ENCODE measurements at places on chromosomes 5 and 9.

GRCh38 chr9:2802494-2802921, 41.4 kb downstream of the PUM3 start:
- DNase-seq, result no peak

GRCh38 chr5:119402081-119402480, 46.3 kb downstream of the TNFAIP8 start:
- no peak for DNase-seq

- DNase-seq, result peak; percentile 31
Measured at GRCh38 chr5:126449751-126450271, 26.6 kb downstream of the GRAMD2B start.

- DNase-seq, result no peak
Measured at GRCh38 chr5:56230576-56230975, 2.6 kb downstream of the ANKRD55 start.

- DNase-seq, result no peak
Measured at GRCh38 chr5:59624898-59625297, 268.6 kb downstream of the PDE4D start.

- no peak for DNase-seq
Measured at GRCh38 chr5:172887692-172888091, 53.6 kb downstream of the ERGIC1 start.

Data from NAMALWA (cell line).